ACHN (cell line): ENCODE measurements at places on chromosomes 5 and 9.

- no peak for DNase-seq
These were observed 41.1 kb upstream of the TCF7 start for GRCh38 chr5:134073404-134073803.

DNA sequence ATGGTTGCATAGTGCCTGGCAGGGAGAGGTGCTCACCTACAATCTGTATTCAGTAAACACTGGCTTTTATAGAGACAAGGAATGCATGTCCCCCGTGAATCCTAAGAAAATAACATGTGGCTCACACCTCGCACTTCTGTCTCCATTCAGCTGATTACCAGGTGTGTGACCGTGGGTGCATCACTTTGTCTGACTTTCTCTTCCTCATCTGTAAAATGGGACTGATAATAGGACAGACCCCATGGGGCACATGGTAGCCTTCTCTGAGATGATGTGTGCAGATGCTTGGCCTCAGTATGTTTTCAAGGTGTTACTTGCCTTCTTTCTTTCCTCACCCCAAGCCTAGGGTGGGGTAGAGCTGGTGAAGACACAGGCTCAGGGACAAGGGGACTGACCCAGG is 6.3 kb downstream of the CXXC5 start:
- no peak for DNase-seq

- DNase-seq: no peak
These were observed 75.2 kb downstream of the RICTOR start for GRCh38 chr5:38999037-38999436.

DNA sequence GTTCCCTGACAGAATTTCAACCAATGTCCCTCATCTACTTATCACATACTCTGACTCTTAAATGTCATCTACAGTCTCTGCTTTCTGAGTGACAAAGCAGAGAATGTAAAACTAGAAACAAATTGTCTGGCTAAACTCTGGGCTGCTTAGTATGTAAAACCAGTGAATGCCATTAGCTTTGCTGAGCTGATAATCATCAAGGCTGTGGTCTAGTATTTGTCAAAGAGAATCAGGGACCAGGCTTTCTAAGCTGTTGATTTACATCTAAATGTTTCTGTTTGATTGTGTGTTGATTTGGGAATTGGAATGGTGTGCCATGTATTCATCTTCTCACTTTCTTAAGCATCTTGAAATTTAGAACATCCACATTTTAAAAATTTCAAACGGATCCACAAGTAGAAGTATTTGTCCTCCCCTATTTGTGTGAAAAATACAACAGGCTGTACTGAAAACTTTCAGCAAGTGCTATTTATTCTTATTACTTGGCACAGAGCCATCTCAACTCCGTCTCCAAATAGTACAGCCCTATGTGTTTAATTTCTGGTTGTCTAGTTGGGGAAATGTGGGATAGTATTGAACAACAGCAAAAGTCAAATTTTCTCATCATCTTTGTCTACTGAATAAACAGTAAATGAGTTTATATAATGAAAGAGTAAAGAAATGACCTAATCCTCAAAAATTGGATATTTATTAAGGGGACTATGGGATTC is 251.5 kb downstream of the KCTD16 start:
- no peak for DNase-seq

DNA sequence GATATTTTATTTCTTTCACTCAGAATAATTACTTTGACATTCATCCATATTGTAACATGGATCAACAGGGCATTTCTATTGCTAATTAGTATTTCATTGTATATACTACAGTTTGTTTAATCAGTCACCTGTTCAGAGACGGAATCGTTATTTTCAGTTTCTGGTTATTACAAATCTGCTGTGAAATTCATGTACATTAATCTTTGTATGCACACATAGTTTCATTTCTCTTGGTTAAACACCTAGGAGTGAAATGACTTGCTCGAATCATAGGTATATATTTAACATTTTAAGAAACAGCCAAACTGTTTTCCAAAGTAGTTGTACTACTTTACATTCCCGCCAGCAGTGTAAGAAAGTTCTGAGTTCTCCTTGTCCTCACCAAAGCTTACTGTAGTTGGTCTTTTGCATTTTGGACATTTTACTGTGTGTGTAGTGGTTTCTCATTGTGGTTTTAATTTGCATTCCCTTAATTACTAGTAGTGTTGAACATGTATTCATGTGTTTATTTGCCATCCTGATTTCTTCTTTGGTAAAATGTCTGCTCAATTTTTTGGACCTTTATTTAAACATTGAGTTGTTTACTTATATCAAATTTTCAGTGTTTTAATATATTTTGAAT is 198.2 kb downstream of the SAXO1 start:
- DNase-seq: no peak

- DNase-seq: no peak
These were observed 35.5 kb downstream of the WDR36 start for GRCh38 chr5:111127453-111128195.

- DNase-seq: no peak
These were observed 22.1 kb upstream of the COL5A1 start for GRCh38 chr9:134619448-134619982.

DNA sequence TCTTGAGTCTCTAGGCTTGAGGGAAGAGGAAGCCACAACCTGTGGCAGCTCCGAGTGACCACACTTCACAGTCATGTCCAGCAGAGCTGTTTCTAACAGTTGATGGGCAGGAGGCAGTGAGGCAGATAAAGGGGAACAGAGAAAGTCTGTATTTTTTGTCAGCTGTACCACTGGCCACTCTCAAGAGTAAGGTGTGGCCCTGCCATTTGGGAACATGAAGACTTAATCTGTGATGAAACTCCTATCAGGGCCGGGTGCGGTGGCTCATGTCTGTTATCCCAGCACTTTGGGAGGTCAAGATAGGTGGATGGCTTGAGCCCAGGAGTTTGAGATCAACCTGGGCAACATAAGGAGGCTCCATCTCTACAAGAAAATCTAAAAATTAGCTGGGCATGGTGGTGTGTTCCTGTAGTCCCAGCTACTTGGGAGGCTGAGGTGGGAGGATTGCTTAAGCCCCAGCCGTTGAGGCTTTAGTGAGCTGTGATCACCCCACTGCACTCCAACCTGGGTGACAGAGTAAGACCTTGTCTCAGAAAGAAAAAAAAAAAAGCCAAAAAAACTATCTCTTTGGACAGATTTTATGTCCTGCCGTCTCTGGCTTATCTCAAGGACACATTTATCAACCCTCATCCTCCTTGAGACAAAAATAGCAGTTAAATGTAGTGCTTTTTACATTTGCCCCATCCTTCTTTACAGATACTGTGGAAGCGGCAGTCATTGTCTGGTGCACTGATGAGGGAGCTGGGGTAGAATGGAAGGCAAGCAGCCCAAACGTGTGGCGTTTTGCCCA is 11.9 kb upstream of the COL15A1 start:
- no peak for DNase-seq

DNA sequence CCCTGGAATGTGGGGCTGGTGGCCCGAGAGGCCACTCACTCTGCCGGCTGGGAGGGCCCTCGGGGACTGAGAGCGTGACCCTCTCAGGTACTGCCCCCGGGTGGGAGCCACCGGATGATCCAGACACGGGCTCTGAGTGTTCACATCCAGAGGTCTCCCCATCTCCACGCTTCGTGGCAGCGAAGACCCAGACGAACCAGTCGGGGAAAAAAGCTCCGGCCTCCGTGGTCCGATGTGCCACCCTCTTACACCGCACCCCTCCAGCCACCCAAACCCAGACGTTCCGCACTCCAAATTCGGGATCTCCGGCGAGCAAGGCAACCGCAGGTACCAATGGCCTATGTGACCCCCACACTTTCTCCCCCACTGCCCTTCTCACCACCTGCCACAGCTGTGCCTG is 49.5 kb downstream of the AMBP start:
- no peak for DNase-seq

GRCh38 chr5:125005266-125005665 is 258.8 kb upstream of the ZNF608 start:
- no peak for DNase-seq

GRCh38 chr5:168947212-168947868 is 353.6 kb downstream of the SLIT3 start:
- peak; percentile 41 for DNase-seq

- DNase-seq: no peak
These were observed 30.3 kb upstream of the SPATA31C2 start for GRCh38 chr9:88168564-88168963.

DNA sequence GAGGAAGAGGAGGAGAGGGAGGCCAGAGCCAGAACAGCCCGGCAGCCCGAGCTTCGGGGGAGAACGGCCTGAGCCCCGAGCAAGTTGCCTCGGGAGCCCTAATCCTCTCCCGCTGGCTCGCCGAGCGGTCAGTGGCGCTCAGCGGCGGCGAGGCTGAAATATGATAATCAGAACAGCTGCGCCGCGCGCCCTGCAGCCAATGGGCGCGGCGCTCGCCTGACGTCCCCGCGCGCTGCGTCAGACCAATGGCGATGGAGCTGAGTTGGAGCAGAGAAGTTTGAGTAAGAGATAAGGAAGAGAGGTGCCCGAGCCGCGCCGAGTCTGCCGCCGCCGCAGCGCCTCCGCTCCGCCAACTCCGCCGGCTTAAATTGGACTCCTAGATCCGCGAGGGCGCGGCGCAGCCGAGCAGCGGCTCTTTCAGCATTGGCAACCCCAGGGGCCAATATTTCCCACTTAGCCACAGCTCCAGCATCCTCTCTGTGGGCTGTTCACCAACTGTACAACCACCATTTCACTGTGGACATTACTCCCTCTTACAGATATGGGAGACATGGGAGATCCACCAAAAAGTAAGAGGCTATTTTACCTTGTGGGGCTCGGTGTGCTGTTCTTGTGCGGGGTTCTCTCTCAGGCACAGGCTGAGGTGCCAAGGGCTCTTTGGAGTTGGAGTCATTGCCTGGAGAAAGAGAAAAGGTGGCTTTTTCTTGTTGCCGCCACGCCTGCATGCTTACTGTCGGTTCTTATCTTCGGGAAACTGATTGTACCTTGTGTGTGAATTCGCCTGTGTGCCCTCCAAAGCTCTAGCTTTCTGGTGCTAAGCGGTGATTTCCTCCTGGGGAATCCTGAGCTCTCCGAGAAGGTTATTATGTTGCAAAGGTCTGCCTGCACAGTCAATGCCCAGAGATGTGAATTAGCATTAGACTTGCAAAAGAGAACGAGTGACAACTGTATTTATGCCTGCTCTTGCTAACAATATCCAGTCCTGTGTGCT is at the start of gene ISL1:
Gene ISL1 (plus strand): TSS at position 318 of the 991 bp plus-strand sequence. CDS start 224 bp downstream, at position 542.
- DNase-seq: no peak
